ENCODE measurements at places on chromosomes 6 and 20.

DNA sequence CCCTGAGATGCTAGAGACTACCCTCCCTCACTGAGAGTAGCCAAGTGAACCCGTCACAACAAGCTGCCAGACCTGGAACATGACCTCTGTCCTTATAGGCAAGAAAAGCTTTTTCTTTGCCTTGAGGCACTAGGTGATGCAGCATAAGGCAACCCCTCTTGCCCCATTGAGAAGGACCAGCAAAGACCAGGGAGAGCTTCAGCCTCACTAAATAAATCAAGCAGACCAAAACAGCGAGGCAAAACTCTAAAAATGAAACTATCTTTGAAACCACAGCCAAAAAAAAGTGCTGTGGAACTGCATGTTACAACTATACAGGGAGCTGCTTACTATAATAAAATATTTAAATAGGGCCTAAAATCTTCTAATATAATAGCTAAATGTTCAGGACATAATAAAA is 62.6 kb upstream of the FAM83B start:
- DNase-seq: no peak

GRCh38 chr20:36487069-36487468 is 54.2 kb upstream of the MYL9 start:
- DNase-seq: no peak

GRCh38 chr6:147361311-147361981 is 147.0 kb upstream of the SAMD5 start:
- no peak for DNase-seq

GRCh38 chr20:37786043-37786442 is 92.2 kb downstream of the CTNNBL1 start:
- DNase-seq: peak; percentile 52

DNA sequence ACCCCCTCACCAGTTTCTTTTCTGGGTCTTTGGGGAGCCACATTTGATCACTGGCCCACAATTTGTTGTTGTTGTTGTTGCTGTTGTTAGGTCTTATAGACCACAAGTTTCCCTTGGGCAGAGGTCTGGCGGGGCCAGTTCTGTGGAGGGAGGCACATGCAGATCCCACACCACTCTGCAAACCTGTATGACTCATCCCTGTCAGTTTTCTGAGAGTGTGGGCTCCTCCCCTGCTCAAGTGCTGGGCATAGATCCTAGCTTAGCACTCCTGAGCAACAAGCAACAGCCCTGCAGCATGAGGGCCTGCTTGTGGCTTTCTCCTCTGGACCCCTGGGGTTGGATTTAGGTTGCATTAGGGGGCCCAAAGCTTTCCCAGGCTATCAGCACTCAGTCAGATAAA is 411.1 kb upstream of the HTR1E start:
- peak; percentile 39 for DNase-seq

DNA sequence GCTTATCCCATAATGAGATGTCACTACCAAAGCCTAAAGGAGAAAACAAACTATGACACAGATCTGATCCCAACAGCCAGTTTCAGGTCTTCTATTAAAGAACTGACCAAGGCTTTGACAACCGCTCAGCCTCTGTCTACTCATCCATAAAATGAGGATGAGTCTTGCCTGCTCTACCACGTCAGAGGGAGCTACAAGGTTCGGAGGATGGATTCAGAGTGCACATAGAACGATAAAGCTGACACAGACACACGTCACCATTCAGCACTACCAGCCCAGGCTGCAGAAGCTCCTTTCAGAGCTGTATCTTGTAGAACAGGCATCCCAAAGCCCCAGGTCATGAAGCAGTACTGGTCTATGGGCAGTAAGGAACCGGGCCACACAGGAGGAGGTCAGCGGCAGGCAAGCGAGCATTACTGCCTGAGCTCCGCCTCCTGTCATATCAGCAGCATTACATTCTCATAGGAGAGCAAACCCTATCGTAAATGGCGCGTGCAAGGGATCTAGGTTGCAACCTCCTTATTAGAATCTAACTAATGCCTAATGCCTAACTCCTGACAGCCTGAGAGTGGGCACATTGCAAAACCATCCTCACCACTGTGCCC is 25.1 kb downstream of the KIF16B start:
- DNase-seq: no peak

DNA sequence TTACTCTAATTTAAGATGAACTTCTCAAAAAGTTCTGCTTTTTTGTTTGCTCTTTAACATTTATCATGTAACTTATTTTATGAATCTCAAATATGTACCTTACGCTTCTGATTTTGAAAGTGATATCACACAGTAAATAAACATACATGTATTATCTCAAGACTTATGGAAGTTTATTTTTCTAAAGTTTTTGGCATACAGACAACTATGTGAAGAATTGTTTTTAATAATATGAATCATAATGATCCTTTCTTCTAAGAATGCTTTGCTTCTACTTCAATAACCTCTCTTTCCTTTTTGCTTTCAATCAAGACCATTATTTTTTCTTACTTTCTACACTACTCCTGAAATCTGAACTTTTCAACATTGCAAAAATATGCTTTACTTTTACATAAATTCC is 816.4 kb downstream of the EYS start:
- DNase-seq: no peak

GRCh38 chr20:36808317-36809257 is 35.0 kb upstream of the DSN1 start:
- peak; percentile 78 for DNase-seq

DNA sequence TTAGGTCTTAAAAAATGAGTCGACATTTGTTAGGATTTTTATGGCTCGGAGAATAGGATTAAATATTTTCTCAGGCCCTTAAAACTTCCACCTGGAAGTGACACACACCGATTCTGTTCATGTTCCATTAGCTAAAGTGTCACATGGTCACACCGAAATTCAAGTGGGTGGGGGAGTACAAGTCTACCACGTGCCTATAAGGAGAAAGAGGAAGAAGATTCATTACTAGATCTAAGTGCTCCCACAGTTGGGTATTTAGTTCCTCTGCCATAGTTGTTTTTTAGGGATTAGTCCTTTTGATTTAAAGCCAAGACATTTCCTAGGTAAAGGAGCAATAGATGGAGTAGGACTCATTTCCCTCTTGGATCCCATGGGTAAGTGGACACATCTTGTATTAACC is 4.9 kb upstream of the TOX2 start:
- DNase-seq: no peak

DNA sequence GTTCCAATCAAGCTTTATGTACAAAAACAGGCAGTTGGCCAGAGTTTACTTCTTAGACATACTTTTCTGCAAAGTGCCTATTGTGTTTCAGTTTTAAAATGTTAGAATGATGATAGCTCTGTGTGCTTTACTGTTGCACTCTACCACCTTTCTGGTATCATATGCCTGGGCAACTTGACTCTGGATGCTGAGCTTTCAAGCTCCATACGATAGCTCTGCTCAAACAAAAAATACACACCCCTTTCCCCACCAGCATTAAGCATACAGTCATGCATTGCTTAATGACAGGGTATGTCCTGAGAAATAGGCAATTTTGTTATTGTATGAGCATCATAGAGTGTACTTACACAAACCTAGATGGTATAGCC is 123.1 kb downstream of the RCAN2 start:
- DNase-seq: no peak

DNA sequence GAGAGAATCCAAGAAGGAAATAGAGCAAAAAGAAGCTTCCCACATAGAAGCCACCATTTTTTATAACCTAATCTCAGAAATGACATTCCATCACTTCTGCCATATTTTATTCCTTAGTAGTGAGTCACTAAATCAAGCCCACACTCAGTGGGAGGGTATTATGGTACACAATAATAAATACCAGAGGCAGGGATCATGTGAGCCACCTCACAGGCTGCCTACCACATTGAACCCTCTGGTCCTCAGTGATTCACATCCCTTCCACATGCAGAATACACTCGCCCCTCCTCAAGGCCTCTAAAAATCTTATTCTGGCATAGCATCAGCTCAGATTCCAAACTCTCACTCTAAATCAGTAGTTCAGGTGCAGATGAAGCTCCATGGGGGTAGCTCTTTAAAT is 49.4 kb downstream of the TMC2 start:
- no peak for DNase-seq

DNA sequence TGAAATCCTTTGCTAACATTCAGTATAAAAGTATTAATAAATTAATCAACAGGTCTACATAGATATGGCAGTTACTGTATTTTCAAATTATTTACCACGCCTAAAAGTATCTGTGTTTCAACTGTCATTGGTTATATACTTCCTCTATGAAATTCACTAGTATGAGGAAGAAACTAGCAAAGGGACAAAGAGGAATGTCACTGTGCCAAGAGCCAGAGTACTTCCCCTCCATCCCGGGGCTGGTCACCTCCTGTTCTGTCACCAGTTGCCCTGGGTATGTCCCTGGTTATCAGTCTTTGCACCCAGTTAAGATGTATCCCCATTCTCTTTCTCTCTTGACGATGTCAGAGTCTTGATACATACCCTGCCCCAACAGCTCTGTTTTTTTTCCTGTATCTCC is 476.8 kb upstream of the SOX4 start:
- no peak for DNase-seq

GRCh38 chr6:128099571-128100197 is 198.8 kb upstream of the THEMIS start:
- no peak for DNase-seq

- DNase-seq: no peak
Measured at GRCh38 chr6:111297776-111298175, 185.2 kb downstream of the REV3L start.

GRCh38 chr6:155527443-155527842 is 71.8 kb upstream of the NOX3 start:
- no peak for DNase-seq

GRCh38 chr6:5051394-5051793 is 33.7 kb upstream of the PPP1R3G start:
- DNase-seq: no peak

GRCh38 chr6:37691904-37692806 is 5.5 kb downstream of the MDGA1 start:
- peak; percentile 86 for DNase-seq

GRCh38 chr20:14919501-14920081 is 582.2 kb upstream of the FLRT3 start:
- peak; percentile 69 for DNase-seq

DNA sequence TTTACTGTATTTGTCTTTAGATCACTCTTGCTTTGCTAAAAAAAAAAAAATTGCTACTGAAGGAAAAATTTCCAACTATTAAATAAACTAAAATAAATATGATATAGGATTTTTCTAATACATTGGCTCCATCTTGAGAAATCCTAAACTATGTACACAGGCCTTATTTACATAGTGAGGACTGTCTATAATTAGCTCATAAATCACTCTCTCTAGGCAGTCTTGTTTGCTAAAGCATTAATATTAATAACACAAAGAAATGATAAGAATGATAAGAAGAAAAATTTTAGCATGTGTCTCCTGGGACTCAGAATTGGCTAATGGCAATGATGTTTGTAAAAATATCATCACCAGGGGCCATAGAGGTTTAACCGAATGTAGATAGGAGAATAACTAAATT is 13.3 kb upstream of the CRYBG1 start:
- DNase-seq: no peak

DNA sequence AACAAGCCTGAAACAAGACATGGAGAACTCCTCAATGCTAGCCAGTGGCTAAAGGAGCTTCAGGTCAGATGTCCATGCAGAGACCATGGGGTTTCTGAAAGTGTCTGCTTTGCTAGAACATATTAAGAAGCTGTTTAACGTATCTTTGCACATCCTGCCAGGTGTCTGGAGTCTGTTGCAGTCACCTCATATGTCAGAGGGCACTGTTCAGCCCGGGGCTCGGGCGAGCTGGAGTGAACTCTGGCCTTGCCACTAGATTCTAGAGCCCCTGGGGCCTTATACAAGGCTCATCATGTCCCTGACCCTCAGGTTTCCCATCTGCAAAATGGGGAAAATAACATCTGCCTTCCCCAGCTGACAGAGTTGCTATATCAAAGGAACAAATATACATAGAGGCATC is 59.0 kb downstream of the PRDM1 start:
- no peak for DNase-seq

DNA sequence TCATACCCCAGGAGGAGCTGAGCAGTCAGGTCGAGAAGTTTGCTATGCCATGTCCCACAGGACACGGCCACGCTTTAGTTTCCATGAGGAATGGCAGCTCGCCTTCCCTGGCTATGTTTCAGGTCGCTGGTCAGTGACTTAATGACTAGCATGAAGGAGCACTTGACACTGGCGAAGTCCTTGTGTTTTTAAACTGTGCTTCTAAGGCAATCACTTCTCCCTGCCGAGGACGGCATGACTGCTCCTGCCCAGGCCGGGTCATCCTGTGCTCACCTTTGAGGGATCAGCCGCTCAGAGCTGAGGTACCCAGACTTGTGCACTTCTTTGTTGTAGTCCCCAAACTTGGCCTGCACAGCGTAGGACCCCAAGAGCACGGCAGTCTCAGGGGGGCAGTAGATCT is 34.1 kb downstream of the EZR start:
- DNase-seq: no peak

GRCh38 chr20:49677777-49678758 is 35.6 kb downstream of the B4GALT5 start:
- DNase-seq: no peak

DNA sequence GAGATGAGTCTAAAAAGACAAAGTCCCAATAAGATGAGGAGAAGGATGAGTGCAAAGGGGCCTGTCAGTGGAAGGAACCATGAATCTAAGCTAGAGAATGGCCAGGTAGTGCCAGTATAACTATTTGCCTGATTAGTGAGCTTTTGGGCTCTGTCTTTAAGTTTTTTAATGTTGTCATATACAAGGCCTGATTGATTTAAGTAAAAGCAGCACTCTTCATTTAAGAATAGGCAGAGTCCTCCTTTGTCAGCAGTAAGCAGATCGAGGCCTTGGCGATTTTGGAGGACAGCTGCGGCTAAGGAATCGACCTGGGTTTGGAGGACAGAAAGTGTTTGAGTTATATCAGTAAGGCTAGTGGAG is 753.4 kb upstream of the ADGRB3 start:
- DNase-seq: no peak

GRCh38 chr20:20188647-20189046 is 136.3 kb downstream of the CFAP61 start:
- DNase-seq: no peak

GRCh38 chr20:63947638-63948456 is 8.4 kb downstream of the UCKL1 start:
- no peak for DNase-seq

DNA sequence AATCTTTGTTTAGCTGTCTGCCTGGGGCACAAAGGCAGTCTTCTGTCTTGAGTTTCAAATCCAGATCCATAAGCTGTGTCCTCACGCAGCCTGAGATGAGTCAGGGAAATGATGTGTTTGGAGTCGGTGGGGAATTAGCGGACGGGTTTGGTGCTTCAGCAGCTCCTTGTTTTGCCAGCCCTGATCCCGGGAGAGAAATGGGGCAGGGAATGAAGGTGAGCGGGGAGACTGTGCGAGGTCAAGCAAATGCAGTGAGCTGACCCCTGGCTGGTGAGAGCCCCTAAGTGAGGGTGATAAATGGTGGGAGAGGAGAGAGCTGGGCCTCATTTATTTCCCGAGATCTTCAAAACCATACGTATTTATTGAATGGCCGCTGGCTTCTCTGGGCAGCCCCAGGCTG is 21.6 kb downstream of the DUSP22 start:
- DNase-seq: no peak

- DNase-seq: peak; percentile 21
Measured at GRCh38 chr20:17449031-17449430, 82.1 kb downstream of the BFSP1 start.

Measured in mesendoderm (in vitro differentiated cells).